ENCODE measurements at places on chromosomes 6 and 20. TPM values are rescaled to one million over a fixed set of nuclear protein-coding genes. Genes with fewer than 3 reads are reported as not detected.
A peak's percentile ranks its signal among the peaks of the same experiment; 100 is the strongest.

COL20A1 gene
- not detected for total RNA-seq

METTL24 gene
- not detected for total RNA-seq

ZBTB12 gene
- total RNA-seq: 4.8 TPM

NRN1 gene
- 0.75 TPM for total RNA-seq

SULF2 gene
- total RNA-seq: 0.48 TPM

ZFAND3 gene
- total RNA-seq: 30.8 TPM

DNA sequence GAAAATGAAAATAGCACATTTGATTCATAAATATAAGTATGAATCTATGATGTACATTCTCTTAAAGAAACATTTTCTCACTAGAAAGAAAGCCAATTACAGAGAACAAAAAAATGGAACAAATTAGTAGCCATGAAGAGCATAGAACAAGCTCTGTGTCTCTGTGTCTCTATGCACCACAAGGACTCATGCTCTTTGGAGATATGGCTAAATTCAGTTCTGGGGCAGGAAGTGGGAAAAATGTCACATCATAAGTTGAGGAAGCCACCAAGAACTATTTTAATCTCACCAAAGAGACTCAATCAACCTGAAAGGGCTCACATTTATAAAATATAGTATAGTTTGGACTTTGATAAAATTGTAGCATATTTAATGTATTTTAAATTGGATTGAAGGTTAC is 1259.8 kb upstream of the GJE1 start:
- no peak overlapping the region for H3K27ac ChIP-seq
- DNase-seq: no peak
- H3K36me3 ChIP-seq: no peaks in the 10 kb centered on the region
- no peaks in the 10 kb centered on the region for H3K27me3 ChIP-seq

DNA sequence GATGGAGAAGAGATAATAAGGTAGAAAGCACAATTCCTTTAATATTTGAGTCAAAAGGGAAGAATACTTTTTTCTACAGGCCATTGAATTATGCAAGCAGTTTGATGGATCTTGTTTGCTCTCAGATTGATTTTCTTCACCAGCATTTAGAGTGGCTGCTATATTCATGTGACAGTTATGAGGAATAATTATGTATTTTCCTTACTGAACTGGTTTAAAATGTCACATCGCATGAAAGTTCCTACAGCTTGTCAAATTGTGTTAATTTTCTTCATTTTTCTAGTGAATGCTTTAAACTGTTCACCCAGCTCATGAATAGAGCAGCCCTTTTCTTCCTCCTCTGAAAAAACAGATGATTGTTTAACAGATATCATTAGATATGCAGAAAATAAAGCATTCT is 37.4 kb upstream of the TPD52L1 start:
- DNase-seq: no peak
- H3K4me3 ChIP-seq: no peak overlapping the region
- no peaks in the 10 kb centered on the region for H3K4me1 ChIP-seq

DNA sequence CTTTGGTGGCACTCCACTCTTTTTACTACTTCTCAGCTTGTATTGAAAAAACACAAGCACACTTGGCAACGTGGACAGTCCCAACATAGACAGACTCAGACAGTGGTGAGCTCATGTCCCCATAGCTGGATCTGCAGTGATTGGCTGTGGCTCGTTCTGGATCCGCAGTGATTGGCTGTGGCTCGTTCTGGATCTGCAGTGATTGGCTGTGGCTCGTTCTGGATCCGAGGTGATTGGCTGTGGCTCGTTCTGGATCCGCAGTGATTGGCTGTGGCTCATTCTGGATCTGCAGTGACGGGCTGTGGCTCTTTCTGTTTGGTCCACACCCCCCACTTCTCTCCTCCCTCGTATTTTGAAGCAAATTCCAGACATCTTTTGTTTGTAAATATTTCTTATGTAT is 28.0 kb downstream of the OSBPL2 start:
- DNase-seq: no peak
- H3K36me3 ChIP-seq: peaks cover 23% of the 10 kb centered on the region
- no peak overlapping the region for H3K27ac ChIP-seq
- H3K27me3 ChIP-seq: no peaks in the 10 kb centered on the region

DNA sequence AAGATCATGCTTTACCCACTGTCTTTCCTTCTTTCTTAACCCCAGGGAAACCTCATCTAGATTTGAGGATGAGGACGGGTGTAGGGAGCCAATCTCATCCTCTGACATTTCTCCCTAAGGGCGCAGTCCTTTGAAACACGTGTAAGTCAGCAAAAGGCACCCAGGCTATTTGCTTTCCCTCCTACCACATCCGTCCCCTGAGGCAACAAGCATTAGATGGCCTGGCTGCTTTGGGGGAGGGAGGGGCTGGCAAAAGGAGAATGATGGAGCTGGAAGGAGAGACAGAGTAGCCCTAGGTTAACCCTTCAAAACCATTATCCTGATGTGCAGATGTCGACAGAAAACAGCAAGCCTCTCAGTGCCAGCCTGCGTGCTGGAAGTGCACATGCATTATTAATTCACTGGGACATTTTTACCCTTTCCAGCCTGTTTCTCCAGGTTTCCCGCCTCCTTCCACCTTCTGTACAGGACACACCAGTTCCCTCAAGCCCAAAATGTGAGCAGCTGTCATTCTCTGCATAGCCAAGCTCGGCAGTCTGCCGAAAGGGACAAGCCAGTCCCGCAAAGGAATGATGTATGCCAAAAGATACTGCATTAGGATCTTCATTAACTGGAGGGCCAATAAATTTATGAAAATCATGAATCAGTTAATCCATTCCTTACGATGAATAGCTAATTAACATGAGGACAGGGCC is 547.2 kb downstream of the CD83 start:
- H3K4me1 ChIP-seq: peaks cover 22% of the 10 kb centered on the region
- H3K27ac ChIP-seq: peak overlapping the region; percentile 71
- no peaks in the 10 kb centered on the region for H3K27me3 ChIP-seq
- H3K36me3 ChIP-seq: no peaks in the 10 kb centered on the region

DNA sequence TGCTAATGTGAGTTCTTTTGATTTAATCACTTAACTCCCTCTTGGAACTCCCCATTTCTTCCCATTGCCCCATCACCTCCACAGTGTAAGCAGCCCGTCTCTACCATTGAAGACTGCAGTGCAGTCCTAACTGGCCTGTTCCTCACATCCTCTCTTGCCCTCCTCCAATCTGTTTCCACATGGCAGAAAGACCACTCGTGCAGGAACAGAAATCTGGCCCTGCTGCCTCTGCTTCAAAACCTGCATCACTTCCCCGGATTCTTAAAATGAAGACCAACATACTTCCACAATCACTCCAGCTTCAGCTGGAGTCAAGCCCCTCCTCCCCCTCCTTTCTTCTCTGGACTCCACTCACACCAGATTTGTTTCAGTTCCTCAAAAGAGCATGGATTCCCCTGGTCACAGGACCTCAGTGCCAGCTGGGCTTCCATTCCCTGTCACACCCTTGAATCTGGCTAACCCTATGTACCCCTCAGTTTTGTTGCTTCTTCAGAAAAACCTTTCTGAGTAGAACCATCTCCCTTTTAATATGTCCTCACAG is 802.3 kb downstream of the MAFB start:
- no peak for DNase-seq
- H3K27ac ChIP-seq: no peak overlapping the region
- H3K4me3 ChIP-seq: no peak overlapping the region
- H3K36me3 ChIP-seq: no peaks in the 10 kb centered on the region
- H3K4me1 ChIP-seq: no peaks in the 10 kb centered on the region

DNA sequence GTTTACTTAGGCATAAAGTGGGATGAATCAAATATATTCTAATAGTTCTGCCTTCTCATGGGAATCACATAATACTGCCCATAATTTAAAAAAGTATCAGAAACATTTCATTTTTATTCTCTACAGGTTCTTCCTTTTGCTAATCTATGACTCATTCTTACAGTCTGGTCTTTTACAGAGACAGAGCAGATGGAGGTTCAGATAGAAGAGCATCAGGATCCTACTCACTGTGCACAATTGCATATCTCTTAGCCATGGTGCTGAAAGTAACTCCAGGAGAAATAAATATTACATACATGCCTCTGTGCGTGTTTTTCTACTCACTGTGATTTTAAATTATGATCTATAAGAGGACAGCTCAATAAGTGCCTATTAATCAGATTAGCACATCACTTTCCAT is 16.3 kb upstream of the OR2B6 start:
- H3K36me3 ChIP-seq: no peaks in the 10 kb centered on the region
- no peak for DNase-seq
- H3K27ac ChIP-seq: no peak overlapping the region
- no peaks in the 10 kb centered on the region for H3K4me1 ChIP-seq
- H3K27me3 ChIP-seq: peaks cover 27% of the 10 kb centered on the region

DNA sequence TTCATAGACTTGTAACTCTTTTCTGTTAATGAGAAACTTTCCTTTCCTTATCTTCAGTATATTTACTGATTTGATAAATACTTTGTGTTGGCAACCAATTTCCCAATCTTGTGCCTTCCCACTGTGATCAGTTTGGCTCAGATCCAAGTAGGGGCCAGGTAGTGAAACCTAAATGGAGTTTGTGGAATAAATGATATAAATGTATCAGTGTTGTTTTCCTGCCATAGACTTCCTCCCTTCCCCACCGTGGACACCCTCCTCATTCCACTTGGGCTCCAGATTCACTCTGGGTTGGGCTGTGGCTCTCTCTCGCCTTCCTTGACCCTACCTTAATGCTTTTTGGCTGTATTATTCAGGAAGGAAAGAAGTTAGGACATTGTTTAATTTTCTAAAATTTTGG is 1.3 kb downstream of the ZKSCAN3 start:
- peak overlapping the region; percentile 99 for H3K4me3 ChIP-seq
- peaks cover 15% of the 10 kb centered on the region for H3K36me3 ChIP-seq
- no peak overlapping the region for H3K27ac ChIP-seq
- DNase-seq: no peak
- H3K4me1 ChIP-seq: peaks cover 31% of the 10 kb centered on the region

GRCh38 chr20:10475225-10475624 is 40.1 kb downstream of the SLX4IP start:
- no peak overlapping the region for H3K27ac ChIP-seq
- no peaks in the 10 kb centered on the region for H3K27me3 ChIP-seq
- H3K4me3 ChIP-seq: no peak overlapping the region
- peaks cover 8% of the 10 kb centered on the region for H3K36me3 ChIP-seq

DNA sequence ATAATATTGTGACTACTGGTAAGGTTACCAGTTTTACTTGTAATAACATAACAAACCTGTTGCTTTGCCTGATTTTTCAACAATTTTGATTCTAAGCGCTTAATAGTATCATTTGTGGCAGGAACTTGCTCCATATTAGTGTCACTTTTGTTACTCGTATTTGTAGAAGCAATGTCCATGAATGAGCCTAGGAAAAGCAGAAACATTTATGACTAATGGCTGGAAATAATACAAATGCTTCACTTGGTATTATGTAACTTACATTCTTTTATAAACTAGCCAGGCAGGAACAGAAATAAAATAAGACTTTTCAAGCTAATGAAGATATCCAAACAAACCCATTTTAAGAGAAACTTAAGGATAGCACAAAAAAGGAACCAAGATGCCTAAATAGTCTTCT is 38.9 kb downstream of the MAP3K7 start:
- H3K4me1 ChIP-seq: no peaks in the 10 kb centered on the region
- H3K27ac ChIP-seq: no peak overlapping the region
- no peak overlapping the region for H3K4me3 ChIP-seq
- no peaks in the 10 kb centered on the region for H3K27me3 ChIP-seq
- no peak for DNase-seq
- peaks cover 64% of the 10 kb centered on the region for H3K36me3 ChIP-seq

DNA sequence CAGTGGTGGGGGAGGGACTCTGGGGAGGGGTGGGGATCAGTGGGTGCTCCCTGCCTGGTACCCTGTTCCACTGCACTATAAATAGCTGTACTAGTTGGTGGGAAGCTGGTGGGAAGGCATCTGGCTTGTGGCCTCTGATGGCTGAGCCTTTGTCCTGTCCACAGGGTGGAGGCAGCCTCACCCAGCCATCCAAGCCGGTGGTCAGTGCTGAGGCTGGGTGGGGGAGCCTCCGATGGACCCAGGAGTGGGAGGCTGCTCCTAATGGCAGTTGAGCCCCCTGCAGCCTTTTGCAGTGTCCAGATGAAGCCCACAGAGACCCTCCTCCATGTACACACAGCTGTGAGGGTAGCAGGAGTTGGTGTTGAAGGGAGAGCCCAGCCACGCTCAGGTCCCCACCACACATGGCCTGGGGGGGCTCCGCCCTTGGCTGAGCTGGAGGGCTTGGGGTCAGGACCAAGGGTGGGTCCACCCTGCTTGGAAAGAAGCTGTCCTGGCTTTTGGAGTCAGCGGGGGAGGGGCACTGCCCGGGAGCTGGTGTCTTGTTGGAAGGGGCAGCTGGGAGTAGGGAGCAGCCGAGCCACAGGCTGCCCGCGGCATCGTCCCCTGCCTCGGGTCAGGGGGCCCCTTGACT is 2.5 kb downstream of the PPDPF start:
- H3K36me3 ChIP-seq: peaks cover 33% of the 10 kb centered on the region
- H3K27me3 ChIP-seq: peaks cover 4% of the 10 kb centered on the region
- H3K27ac ChIP-seq: no peak overlapping the region

DNA sequence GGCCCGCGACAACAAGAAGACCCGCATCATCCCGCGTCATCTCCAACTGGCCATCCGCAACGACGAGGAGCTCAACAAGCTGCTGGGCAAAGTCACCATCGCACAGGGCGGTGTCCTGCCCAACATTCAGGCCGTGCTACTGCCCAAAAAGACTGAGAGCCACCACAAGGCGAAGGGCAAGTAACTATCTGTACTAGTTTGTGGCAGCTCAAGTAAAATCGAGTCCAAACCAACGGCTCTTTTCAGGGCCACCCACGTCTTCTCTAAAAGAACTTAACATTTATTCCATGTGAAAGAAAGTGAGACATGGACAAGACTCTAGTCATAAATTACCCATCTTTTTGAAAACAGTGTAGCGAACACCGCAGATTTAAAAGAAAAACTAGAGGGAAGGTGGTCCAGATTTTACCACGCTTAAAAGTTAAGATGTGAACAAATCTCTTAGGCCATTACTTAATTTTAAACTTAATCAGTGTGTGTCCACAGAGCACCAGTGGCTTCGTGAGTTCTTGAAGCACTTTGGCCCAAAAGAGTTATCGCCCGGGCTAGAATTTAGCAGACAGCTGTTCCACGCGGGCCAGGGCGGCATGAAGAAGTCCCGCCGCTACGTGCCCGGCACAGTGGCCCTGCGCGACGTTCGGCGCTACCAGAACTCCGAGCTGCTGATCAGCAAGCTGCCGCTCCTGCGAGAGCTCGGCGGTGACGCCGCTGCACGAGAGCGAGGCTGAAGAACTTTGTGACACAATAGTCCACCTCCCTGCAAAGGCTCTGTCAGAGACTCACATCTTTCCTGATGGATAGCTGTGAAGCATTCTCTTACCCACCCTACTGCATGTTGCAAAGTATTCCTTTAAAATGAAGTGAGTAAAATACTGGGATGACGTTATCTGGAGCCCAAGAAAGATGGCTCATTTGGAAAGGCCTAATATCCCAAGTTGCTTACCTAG is 113.9 kb upstream of the PRSS16 start:
- H3K4me3 ChIP-seq: no peak overlapping the region
- no peak overlapping the region for H3K27ac ChIP-seq
- DNase-seq: peak; percentile 75
- peaks cover 43% of the 10 kb centered on the region for H3K4me1 ChIP-seq
- H3K27me3 ChIP-seq: no peaks in the 10 kb centered on the region

GRCh38 chr6:25629198-25629576 is 22.8 kb upstream of the SCGN start:
- H3K36me3 ChIP-seq: no peaks in the 10 kb centered on the region
- H3K27ac ChIP-seq: no peak overlapping the region
- H3K4me3 ChIP-seq: no peak overlapping the region
- H3K27me3 ChIP-seq: peaks cover 6% of the 10 kb centered on the region
- DNase-seq: no peak

GRCh38 chr6:161684731-161685475 is 411.0 kb upstream of the AGPAT4 start:
- no peak overlapping the region for H3K4me3 ChIP-seq
- no peaks in the 10 kb centered on the region for H3K4me1 ChIP-seq
- no peaks in the 10 kb centered on the region for H3K27me3 ChIP-seq
- no peak overlapping the region for H3K27ac ChIP-seq
- DNase-seq: no peak
- no peaks in the 10 kb centered on the region for H3K36me3 ChIP-seq
